MV-4-11 (cell line): ENCODE measurements at places on chromosomes 3 and 15.
A peak's percentile ranks its signal among the peaks of the same experiment; 100 is the strongest.

DNA sequence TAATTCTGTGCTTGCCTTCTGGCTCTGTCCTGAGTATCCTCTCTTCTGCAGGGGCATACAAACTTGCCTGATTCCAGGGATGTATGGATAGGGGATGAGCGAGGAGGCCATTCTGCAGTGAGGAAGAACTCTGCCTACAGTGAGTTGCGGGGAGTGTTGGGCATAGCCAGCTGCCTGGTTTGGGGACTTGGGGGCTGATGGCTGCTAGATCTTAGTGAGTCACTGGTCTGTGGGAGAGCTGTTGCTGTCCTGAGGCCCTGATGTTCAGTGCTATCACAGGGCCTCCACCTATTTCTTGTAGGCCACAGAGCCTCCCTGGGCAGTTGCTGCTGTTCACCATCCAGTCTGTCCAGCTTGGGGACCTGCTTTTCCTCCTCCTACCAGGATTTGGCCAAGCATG lies 20.3 kb downstream of the CDAN1 start:
- no peak for DNase-seq

- no peak for DNase-seq
Measured at GRCh38 chr15:101398247-101398646, 91.3 kb downstream of the PCSK6 start.

GRCh38 chr3:20811006-20811405 lies 625.0 kb upstream of the SGO1 start:
- DNase-seq, result no peak

GRCh38 chr3:53526704-53527055 lies 32.3 kb downstream of the CACNA1D start:
- DNase-seq, result no peak

GRCh38 chr3:17349093-17349492 lies 393.3 kb downstream of the TBC1D5 start:
- no peak for DNase-seq

GRCh38 chr15:90106522-90107117 lies 4.4 kb upstream of the IDH2 start:
- DNase-seq, result no peak

DNA sequence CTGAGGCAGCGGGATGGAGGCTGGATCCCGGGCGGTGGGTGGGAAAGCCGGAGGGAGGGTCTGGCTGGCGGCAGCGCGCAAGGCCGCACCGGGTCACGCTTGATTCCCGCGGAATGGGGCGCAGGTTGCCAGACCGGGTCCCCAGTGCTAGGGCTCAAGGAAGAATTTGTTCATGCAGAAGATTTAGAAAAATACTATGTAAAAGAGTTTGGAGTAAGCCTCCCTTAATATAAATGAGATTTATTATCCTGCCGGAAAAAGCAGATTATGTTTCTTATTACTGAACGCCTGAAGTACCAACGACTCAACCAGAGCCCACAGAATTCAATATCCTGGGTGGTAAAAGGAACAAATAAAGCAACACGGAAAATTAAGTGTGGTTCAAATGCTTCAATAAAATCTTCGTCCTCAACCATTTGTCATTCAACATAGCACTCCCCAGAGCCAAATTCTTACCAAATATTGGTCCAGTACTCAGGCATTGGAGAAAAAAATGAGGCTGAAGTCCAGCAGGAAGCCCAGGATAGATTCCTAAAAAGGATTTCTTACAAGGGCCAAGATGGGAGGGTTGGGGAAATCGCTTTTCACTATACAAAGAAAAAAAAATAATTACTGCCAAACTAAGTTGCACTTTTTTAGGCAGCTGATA lies 1.2 kb upstream of the ZBTB20 start:
- no peak for DNase-seq

GRCh38 chr3:47228088-47228487 lies 54.5 kb downstream of the KIF9 start:
- DNase-seq, result peak; percentile 31

GRCh38 chr3:155217591-155217990 lies 75.9 kb downstream of the STRIT1 start:
- no peak for DNase-seq

DNA sequence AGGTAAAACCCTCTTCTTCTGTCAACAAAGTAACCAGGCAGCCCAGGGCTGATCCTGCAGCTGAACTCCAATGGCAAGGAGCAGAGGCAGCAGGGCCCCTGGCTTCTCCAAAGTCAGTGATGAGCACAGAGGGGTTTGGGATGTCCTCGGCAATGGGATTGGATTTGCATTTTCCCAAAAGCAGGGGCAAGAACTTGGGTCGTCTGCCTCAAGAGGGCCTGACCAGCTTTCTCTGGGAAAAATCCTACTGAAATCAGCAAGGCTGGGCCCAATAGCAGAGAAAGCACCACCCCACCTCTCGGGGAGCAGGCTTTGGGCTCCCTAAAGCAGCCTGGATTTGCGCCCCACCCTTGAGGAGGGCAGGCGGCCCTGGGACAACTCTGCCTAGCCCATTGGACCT lies 210.0 kb upstream of the IGF1R start:
- DNase-seq, result no peak

- DNase-seq, result no peak
Measured at GRCh38 chr3:190840146-190840545, 22.3 kb downstream of the GMNC start.
